Mucosa of descending colon (tissue), 3 donors: ENCODE measurements at places on chromosomes 12 and 14. TPM values are rescaled to one million over a fixed set of nuclear protein-coding genes. Genes with fewer than 3 reads are reported as not detected.

The FAM90A1 gene
- total RNA-seq = not detected

The NEMF gene
- total RNA-seq = 54.8 TPM

The NID2 gene
- total RNA-seq = 32.5 TPM

The RPL36AL gene
- 146 TPM for total RNA-seq

The PAPOLA gene
- 214 TPM for total RNA-seq

The STAC3 gene
- 4.3 TPM for total RNA-seq

The VCPKMT gene
- total RNA-seq = 6.9 TPM

The SLCO1B1 gene
- not detected for total RNA-seq

The TCL1B gene
- not detected for total RNA-seq

The IFI27 gene
- 710 TPM for total RNA-seq

The HEATR5A gene
- 53.3 TPM for total RNA-seq

The ART4 gene
- total RNA-seq = 0.06 TPM

The TRPV4 gene
- 0.92 TPM for total RNA-seq

The SMCO3 gene
- total RNA-seq = not detected

The LRRC23 gene
- 11.8 TPM for total RNA-seq

The TMEM132C gene
- 2.4 TPM for total RNA-seq

The AICDA gene
- total RNA-seq = not detected

The PSEN1 gene
- 100.0 TPM for total RNA-seq

The ENTPD5 gene
- total RNA-seq = 153 TPM

The KRT78 gene
- not detected for total RNA-seq

The EDDM3A gene
- not detected for total RNA-seq

The AREL1 gene
- total RNA-seq = 39.9 TPM

The TAS2R7 gene
- not detected for total RNA-seq

The RFX4 gene
- not detected for total RNA-seq

The RNASE7 gene
- total RNA-seq = 0.19 TPM

The PLEKHH1 gene
- total RNA-seq = 110 TPM

The SUPT16H gene
- total RNA-seq = 48.1 TPM
